HTR-8/SVneo (cell line): ENCODE measurements at places on chromosomes 1 and 21.
A peak's percentile ranks its signal among the peaks of the same experiment; 100 is the strongest.

GRCh38 chr1:201215531-201216357 is 25.1 kb downstream of the IGFN1 start:
- DNase-seq, result no peak

DNA sequence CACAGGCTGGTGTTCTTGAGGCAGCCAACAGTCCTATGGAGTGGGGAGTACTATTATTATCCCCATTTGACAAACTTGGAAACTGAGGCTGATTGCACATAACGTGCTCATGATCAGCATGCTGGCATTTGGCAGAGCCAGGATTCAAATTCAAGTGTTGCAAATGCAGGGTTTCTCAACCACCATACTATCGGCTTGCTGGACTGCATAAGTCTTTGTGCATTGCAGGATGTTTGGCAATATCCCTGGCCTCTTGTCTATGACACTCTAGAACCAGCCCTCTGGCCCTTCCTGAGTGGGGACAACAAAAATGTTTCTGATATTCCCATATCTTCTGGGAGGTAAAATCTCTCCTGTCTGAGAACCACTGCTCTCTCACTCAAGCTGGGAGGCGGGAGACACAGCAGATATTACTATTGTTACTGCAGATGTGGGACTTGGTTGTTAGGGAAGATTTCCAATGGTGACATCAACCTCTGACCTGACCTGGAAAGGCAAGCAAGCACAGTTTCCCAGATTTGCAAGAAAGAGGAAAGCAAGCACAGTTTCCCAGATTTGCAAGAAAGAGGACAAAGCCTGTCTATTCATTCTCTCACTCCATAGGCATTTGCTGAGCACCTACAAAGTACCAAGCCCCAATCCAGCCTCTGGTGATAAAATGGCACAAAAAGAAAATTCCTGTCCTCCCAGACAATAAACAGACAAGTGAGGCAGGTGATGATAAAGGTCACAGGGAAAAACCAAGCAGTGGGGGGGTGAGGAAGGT is 1.0 kb upstream of the AADACL3 start:
- DNase-seq, result no peak

DNA sequence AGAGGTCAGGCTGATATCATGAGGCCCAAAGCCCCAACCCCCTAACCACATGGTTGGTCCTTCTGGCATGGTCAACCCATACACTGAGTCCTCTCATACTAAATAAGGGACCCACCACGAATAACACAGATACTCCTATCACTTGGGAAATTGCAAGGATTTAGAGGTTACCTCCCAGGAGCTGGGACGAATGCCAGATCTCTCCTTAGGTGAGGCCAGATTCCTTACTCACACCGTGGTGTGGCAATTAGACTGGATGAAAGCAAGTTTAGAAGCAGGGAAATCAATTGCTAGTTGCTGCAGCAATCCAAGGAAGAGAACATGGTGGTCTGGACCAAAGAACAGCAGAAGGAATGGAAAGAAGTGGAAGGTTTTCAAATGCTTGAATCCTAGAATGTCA is 60.1 kb downstream of the IER5 start:
- no peak for DNase-seq

DNA sequence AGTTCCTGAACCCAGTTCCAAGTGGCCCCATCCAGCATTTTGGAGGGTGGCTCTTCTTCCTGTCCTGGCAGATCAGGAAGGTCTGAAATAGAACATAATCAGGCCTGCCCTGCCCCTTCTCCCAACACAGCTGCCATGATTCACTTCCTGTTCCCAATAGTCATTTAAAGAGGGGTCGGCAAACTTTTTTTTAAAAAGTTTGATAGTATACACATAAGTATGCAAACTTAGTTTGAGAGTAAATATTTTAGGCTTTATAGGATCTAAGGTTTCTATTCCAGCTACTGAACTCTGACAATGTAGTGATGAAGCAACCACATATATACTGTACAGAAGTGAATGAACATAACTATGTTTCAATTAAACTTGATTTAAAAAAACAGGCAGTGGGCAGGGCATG is 66.4 kb downstream of the LUZP1 start:
- DNase-seq, result no peak

DNA sequence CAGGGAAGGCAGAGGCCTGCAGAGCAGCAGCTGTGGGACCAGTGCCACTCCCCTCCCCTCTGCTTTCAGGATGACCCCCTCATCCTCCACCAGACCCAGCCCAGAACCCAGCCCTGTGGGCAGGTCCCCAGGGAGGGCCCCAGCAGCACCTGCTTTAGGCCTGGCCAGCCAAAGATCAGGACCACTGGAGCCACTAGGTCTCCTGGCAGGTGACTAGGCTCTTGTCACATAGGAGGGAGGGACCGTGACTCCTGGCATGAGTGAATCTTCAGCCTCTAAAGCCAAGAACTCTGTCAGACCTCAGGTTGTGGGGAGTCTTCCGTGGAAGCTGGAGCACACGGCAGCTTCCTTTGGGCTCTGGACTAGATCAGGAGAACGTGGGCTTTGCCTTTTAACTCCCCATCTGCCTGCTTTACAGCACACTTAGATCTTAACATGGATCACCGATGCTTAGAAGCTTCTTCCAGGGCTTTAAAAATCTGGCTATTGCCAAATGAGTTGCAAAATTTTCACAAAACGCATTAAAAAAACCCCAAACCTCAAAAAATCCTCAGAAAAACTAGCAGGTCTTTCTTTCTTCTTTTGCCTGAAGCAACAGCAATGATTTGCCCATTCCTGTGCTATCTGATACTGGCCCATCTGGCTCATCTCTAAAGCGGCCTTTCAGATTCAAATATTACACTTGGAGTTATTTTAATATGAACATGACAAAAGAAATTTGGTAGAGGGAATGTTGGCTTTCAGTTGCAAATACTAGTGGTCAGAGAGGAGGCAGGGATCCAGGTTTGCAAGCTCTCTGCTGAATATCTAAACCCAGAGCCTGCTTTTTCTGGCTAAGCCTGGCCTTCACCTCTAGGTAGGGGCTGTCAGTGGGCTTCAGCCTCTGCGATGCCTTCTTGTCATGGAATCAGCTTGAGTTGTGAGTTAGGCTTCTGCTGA is 235.2 kb downstream of the SDCCAG8 start:
- no peak for DNase-seq

DNA sequence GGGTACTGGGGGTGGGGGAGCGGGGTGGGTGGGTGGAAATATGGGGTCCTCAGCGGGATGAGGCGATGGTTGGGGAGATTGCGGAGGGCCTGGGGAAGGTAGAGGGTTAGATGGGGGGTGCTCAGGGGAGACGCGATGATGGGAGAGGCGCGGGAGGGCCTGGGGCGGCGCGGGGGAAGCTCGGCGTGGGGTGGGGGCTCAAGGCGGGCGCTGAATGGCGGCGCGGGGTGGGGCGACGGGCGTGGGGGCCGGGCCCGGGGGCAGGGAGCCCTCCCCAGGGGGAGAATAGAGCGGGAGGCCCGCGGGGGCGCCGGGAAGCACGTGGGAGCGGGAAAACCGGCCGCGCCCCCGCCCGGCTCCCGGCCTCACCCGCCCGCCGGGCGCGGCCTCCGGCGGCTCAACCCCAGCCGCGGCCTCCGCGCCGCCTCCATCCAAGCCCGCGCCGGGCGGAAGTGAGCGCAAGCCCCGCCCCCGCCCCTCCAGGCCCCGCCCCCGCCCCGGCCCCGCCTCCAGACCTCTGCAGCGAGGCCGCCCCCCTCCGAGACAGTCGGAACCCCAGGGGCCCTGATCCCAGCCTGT is at the start of gene FAAP20:
Gene FAAP20 (minus strand): TSS at position 454 of the 579 bp plus-strand sequence. CDS start 23 bp downstream, at position 431.
- peak; percentile 65 for DNase-seq

- peak; percentile 81 for DNase-seq
Measured at GRCh38 chr1:154324669-154325582, at the start of gene ATP8B2. TSS of gene ATP8B2 (plus strand) at chr1:154325525. CDS start at chr1:154328142, 2,617 bp downstream.

- DNase-seq, result no peak
Measured at GRCh38 chr1:109218516-109218915, 4.8 kb downstream of the SARS1 start.

GRCh38 chr1:69088571-69088970 is 479.2 kb upstream of the LRRC7 start:
- no peak for DNase-seq

DNA sequence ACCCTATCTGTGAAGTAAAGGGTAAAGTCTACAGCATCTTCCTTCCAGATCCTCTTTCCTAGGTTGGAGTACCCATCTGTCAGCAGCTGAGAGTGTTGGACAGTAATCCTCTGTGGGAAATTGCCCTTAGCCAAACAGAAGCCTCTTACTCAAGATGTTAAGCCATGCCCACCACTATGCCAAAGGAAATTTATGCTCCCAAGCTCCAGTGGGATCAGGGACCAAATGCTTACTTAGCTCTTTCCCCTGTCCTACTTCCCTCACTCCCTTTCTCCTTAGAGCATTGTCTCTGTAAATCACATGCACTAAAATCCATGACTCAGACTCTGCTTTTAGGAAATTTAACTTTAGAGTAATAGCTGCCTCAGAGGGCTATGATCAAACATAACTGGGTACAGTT is 254.0 kb downstream of the BRINP2 start:
- no peak for DNase-seq
